ENCODE measurements at places on chromosomes 16 and 17.

DNA sequence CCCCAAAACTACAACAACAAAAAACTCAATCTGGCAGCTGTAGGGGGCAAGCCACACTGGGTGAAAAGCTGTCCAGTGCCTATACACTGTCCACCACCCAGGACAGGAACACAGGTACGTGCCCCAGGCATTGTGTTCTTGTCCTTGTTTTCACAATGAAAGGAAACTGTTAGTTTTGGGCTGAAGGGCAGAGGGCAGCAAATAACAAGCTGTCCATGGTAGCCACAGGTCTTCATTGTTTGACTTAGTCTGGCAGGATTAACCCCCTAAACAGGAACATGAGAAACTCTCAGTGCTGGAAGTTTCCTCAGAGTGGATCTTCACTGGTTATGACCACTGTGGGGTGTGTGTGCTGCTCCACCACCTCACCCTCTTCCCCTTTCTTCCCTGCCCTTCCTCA, 224.6 kb upstream of the N4BP1 start:
- no peak for DNase-seq

DNA sequence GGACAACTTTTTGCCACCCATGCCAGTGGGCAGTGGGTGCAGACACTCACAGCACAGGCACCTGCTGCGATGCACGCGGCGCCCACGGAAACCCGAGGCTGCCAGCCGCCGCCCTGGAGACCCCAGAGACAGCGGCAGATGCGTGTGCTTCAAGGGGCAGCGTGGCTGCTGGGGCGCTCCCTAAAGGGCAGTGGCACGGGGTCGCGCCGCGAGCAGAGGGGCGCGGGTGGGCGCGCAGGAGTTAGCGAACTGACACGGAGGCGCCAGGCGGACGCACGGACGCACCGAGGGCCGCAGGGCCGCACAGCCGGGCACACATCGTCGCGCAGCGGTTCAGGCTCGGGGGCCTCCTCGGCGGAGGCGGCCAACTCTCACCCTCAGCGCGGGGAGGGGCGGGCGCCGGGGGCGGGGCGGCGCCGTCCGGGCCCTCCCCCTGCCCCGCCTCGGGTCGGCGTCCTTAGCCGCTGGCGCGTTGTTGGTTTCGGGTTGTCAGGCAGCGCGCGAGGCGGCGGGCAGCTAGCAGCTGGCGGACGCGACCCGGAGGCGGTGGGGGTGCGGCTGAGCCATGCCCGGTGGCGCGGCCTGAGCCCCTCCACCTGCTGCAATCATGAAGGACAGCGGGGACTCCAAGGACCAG, at the start of gene KIF19:
TSS of gene KIF19 (plus strand) at position 484 of the 637 bp plus-strand sequence. CDS start at position 608, 124 bp downstream.
- peak; percentile 20 for DNase-seq

DNA sequence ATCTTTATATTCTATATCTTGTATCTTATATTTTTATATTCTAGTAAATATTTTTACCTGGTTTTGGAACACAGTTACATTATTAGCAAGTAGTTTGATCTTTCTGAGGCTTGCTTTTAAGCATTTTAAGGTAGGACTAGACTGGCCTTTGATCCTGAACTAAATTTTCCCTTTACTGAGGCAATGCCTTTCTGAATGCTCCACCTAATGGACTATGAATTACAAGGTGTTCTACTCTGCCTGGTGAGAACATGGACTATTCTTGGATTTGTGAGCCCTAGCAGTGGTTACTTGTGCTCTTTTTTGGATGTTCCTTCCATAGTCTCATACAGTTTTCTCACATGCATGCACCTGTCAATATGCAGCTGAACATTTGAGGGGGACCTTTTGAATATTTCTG, 32.5 kb upstream of the SMIM36 start:
- DNase-seq, result no peak

DNA sequence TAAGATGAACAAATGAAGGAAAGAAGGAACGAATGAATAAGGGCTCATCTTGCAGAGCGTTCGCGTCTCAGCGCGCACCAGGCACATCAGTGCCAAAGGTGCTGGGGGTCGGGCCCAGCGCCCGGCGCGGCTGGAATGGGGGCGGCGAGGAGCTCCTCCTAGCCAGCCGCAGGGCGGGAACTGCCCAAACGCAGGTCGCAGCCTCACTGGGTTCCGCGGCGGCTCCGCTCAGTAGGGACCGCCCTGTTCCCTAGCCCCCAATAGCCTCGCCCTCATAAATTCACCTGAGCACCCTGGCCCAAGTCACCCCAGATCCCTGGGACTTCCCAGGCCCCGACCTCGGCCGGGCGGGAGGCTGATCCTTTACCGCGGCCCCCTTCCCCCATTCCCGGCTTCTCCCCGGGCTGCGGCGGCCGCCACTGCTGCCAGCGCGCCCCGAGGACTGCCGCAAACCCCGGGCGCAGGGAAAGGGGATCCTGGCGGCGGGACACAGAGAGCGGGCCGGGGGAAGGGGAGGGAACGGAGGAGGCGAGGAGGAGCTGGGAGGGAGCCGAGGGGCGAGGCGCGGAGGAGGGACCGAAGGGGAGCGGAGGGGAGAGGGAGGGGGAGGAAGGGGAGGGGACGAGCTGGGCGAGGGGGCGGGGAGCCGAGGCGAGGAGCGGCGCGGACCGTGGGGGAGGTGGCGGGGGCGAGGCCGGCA, 377 bp upstream of the CRHR1 start:
- DNase-seq, result no peak

GRCh38 chr16:29831490-29831889, 11.2 kb downstream of the MVP start:
- no peak for DNase-seq

DNA sequence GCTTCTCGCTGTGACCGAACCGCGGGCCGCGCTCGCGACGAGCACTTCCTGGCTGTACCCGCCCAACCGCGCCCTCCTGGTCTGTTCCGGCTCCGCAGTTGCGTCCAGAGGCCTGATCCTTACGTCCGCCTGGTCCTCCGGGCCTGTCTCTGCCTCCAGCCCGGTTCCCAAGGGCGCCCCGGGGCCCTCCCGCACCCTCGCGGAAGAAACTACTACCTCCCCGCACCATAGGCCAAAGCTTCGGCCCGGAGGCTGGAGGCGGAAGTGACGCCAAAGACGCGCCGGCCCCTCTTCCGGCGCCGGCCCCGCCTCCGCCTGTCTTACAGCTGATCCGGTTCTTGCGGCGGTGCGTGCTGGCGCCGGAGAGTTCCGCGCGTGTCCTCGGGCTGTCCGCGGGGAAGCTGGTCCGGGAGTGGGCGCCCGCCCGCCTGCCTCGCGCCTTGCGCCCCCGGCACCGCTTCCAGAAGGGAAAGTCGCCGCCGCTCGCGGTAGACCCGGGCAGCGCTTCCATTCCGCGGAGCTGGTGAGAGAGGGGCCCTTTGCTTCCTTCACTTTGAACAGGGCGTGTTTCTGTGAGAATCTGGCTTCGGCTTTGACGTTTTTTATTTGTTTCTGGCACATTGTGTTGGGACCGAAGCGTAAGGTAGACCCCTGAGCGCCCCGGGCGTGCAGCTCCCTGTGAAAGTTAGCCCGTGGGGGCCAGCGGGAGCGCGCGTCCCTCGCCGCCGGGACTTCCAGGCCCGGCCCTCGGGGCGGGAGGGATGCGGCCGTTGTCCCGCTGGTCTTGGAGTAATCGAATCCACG, at the start of gene ZNF778:
TSS of gene ZNF778 (plus strand) at position 316 of the 804 bp plus-strand sequence. CDS start 3,425 bp downstream, outside the sequence.
- peak; percentile 86 for DNase-seq

- DNase-seq, result no peak
These were observed 4.1 kb upstream of the PPP1R9B start for GRCh38 chr17:50154604-50155003.

DNA sequence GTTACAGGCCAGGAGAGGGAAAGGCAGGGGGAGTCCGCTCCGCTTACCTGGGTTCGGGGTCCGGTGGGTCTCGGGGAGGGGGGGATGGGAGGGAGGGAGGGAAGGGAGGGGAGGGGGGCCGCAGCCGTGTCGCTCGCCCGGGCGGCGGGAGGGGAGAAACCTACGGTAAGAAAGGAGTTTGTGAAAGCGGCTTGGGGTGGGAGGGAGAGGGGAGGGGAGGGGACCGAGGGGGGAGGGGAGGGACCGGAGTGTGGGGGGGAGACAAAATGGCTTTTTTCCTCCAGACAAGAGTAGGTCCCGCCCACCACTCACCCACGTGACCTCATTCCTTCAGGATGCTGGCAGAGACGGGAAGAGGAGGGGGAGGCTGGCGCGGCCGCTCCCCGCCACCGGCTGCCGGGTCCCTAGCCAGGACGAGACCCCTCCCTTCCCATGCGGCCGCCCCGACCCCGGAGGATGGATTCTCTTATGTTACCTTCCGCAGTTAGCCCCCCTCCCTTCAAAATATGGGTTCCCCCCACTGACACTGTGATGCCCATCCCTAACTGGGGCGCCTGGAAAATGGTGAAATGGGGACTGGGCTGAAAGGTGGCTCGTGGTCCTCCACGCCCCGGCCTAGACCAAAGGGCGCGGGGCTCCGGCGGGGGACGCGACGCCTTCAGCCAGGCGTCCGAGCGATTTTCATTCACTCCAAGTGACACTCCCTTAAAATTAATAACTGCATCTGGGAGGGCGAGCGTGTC, at the start of gene PCGF2:
TSS of gene PCGF2 (minus strand) at position 188 of the 743 bp plus-strand sequence. CDS start 7,934 bp downstream, outside the sequence.
- DNase-seq, result no peak

GRCh38 chr16:65532258-65532657, 410.4 kb upstream of the CDH11 start:
- DNase-seq, result no peak

GRCh38 chr16:79372503-79373184, 227.9 kb downstream of the MAF start:
- no peak for DNase-seq

- peak; percentile 71 for DNase-seq
These were observed 53.2 kb upstream of the ZNF750 start for GRCh38 chr17:82892899-82893565.

DNA sequence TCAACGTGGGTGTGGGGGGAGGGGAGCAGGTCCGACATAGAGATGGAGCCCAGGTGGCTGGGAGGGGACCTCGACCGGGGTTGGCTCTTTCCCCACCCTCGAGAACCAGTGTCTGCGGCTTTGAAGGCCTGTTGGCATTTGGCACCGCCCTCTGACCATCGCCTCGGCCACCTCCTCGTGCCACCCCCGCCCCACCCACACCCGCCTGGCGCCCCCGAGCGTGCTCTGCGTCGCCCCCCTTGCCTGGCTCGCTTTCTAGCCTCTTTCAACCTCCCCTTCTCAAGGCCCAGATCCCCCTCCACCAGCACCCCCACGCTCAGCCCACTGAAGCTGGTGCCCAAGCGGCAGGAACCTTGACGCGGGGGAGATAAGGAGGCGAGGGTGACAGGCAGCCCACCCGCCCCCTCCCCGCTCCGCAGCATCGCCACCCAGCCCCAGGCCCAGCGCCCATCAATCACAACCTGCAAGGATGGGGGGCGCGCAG, 619 bp downstream of the CACNB1 start:
- DNase-seq, result no peak

- DNase-seq, result no peak
These were observed 3.9 kb downstream of the TRPV2 start for GRCh38 chr17:16419074-16419928.

DNA sequence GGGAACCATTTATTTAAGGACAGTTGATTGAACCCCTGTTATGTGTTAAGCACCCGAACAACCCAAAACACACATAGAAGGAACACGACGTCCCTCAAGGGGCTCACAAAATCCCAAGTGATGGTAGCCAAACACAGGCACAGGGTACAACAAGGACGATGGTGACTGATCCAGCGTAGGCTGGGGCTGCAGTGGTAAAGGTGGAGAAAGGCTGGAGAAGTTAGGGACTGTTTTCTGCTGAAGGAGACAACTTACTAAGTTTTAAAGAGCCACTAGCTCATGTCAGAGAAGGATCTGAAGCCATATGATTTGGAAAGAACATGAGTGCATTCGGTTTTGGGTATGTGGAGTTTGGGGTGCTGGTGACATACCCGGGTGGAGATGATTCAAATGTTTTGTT, 229.6 kb upstream of the TNRC6C start:
- no peak for DNase-seq

DNA sequence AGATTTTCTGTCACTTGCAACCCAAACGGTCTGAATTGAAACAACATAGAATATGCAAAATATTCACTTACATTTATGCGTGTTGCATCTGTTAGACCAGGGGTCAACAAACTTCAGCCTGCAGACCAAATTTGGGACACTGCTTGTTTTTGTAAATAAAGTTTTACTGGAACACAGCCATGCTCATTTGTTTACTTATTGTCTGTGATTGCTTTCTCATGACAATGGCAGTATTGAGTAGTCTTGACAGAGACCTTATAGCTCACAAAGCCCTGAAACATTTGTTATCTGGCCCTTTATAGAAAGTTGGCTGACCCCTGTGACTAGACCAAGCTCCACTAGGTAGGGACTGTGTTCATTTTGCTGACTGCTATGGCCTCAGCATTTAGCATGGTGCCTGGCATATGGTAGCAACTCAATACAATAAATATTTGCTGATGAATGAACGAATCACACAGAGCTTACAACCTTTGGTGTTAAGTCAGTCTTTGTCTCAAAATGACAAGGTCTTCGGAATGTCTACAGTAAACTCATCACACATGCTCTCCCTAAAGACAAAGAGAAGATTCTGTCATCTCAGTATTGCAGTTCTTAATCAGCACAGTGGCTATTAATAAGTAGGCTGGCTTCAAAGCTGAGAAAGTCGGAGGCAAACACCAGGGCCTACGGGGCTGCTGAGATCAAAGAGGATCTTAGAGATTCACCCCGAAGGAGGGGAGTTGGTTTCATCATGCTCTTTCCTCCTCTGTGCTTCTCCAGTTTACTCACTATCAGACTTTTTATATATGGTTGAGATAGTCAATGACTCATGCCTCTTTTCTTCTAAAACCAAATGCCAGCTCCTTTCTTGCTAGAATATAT, 95.2 kb upstream of the AXIN2 start:
- DNase-seq, result peak; percentile 24

All from naive thymus-derived CD4-positive, alpha-beta T cell (primary cell).